CD4-positive, alpha-beta T cell treated with Interleukin-6 at 100 ng/mL for 8 hours (primary cell): ENCODE measurements at places on chromosomes 4 and X.
A peak's percentile ranks its signal among the peaks of the same experiment; 100 is the strongest.

DNA sequence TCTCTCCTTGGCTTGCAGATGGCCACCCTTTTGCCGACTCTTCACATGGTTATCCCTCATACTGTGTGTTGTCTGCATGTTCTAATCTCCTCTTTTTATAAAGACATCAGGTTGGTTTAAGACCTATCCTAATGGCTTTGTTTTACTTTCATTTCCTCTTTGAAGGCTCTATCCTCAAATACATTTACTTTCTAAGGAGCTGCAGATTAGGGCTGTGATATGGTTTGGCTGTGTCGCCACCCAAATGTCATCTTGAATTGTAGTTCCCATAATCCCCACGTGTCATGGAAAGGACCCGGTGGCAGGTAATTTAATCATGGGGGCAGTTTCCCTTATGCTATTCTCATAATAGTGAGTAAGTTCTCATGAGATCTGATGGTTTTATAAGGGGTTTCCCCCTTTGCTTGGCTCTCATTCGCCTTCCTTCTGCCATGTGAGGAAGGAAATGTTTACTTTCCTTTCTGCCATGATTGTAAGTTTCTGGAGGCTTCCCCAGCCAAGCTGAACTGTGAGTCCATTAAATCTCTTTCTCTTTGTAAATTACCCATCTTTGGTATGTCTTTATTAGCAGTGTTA is 204.5 kb downstream of the RELL1 start:
- DNase-seq: no peak

- no peak for DNase-seq
These were observed 28.9 kb upstream of the WDR17 start for GRCh38 chr4:176036585-176037205.

GRCh38 chrX:16552546-16552945 is 97.4 kb upstream of the S100G start:
- no peak for DNase-seq

- DNase-seq: no peak
These were observed 690.8 kb downstream of the PCDH18 start for GRCh38 chr4:136841526-136841925.

- DNase-seq: no peak
These were observed at the start of gene MAP7D2 for GRCh38 chrX:20116577-20117240. Gene MAP7D2, minus strand, starts transcription at chrX:20116907. Its CDS starts 28 bp downstream, at chrX:20116879.

DNA sequence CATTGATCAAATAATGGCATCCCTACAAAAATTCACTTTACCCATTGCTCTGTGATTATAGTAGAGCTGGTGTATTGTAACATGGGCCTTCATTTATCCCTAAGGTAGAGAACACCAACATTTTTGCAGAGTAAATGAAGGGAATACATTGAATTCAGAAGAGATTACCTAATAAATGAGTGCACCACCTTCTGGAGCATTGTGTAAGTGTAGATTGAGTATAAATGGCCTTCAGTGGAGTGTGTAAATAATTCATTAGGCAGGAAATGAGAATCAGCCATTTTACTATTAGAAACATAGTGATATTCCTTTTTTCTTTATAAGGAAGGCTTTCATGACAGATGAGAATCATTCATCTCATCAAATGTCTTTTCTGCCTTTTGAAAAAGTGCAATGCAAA is 155.8 kb downstream of the FAM47B start:
- DNase-seq: no peak

DNA sequence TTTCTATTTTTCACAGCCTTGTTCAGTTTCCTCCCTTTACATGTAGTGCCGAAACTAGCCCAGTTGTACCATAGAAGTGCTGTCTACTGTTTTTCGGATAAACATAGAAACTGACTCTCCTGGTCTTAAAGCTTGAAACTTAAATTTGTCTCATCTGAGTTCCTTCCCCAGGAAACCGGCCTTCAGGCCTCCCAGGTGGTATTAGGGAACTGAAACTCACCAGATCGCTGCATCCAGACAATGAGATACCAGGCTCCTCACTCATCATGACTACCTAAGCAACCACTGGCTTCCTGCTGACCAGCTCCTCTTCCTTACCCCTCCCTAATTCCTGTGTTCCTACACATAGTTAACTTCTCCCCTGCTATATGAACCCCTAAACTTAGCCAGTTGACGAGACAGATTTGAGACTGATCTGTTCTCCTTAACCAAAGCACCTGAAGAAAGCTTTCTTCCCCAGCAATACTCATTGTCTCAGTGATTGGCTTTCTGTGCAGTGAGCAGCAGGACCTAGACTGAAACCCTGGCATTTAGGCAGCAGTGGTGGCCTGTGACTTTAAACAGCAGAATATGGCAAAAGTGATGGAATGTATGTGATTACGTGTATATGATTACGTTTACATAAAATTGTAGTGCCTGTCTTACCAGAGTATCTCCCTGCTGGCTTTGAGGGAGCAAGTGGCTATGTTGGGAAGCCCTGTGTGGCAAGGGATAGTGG is 959.1 kb upstream of the LCORL start:
- no peak for DNase-seq

GRCh38 chrX:110172215-110172614 is 145.7 kb downstream of the AMMECR1 start:
- no peak for DNase-seq

GRCh38 chr4:35754047-35754446 is 490.3 kb downstream of the ARAP2 start:
- DNase-seq: no peak

DNA sequence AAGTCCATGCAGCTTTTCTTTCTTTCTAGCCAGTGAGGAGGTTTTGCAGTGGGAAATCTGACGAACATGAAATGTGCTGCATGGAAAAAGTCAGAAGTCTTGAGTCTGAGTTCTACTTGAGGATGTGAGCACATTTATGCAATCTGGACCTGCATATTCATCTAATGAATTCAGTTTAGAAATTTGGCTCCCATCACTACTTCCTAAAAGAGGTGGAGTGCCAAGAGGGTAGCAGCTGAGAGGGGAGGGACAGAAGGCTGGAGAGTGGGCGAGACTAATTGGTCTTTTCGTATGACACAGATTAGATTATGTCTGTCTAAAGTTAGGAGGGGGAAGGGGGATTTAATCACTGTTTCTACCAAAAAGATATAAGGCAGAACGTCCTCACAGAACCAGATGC is 535.9 kb downstream of the IQCM start:
- no peak for DNase-seq

GRCh38 chr4:158809611-158810486 is 41.0 kb downstream of the FNIP2 start:
- DNase-seq: peak; percentile 16

DNA sequence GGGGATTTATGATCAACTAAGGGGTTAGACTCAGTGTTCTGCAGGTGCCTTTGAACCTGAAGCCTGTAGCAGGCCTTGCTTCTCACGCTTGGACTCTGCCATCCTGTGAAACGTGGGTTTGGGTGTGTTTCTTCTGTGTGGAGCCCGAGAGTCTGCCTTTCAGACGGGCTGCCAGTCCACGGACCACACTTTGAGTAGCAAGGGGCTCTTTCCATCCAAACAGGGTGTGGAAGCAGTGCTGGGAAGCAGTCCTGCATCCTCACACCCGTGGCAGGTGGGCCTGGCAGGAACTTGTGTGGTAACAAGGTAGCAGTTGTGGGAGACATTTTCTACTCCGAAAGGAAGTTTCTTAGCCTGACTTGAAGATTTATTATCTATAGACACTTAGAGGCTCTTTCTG is 22.7 kb downstream of the RGS12 start:
- DNase-seq: no peak
